ENCODE measurements at places on chromosomes 5 and 9. TPM values are rescaled to one million over a fixed set of nuclear protein-coding genes. Genes with fewer than 3 reads are reported as not detected.

GHR gene
- total RNA-seq = 0.30 TPM

RRAGA gene
- 32.8 TPM for total RNA-seq

PCDHB9 gene
- total RNA-seq = 0.15 TPM

TNC gene
- total RNA-seq = 4.6 TPM

FOXD4L3 gene
- total RNA-seq = not detected

NIPAL4 gene
- total RNA-seq = not detected

CARD6 gene
- 20.5 TPM for total RNA-seq

ATP6V1G1 gene
- 146 TPM for total RNA-seq

ACO1 gene
- 48.0 TPM for total RNA-seq

PCDHB12 gene
- total RNA-seq = not detected

NEUROG1 gene
- not detected for total RNA-seq

NR2F1-AS1 gene
- 12.2 TPM for total RNA-seq

NFIB gene
- 48.7 TPM for total RNA-seq

GPSM1 gene
- total RNA-seq = 27.9 TPM

RABGAP1 gene
- total RNA-seq = 27.0 TPM

MTAP gene
- total RNA-seq = 42.1 TPM

TRIM36 gene
- not detected for total RNA-seq

CDH6 gene
- total RNA-seq = 1.1 TPM

TYRP1 gene
- 0.97 TPM for total RNA-seq

ZBTB6 gene
- total RNA-seq = 16.0 TPM

SLC25A2 gene
- total RNA-seq = 0.15 TPM

FRMD3 gene
- total RNA-seq = 0.76 TPM

IRGM gene
- not detected for total RNA-seq

SPINK14 gene
- total RNA-seq = not detected

MOB3B gene
- total RNA-seq = not detected
